ENCODE measurements at places on chromosomes 2 and 18.

- peak; percentile 32 for DNase-seq
These were observed 14.3 kb downstream of the COPS7B start for GRCh38 chr2:231800493-231801091.

DNA sequence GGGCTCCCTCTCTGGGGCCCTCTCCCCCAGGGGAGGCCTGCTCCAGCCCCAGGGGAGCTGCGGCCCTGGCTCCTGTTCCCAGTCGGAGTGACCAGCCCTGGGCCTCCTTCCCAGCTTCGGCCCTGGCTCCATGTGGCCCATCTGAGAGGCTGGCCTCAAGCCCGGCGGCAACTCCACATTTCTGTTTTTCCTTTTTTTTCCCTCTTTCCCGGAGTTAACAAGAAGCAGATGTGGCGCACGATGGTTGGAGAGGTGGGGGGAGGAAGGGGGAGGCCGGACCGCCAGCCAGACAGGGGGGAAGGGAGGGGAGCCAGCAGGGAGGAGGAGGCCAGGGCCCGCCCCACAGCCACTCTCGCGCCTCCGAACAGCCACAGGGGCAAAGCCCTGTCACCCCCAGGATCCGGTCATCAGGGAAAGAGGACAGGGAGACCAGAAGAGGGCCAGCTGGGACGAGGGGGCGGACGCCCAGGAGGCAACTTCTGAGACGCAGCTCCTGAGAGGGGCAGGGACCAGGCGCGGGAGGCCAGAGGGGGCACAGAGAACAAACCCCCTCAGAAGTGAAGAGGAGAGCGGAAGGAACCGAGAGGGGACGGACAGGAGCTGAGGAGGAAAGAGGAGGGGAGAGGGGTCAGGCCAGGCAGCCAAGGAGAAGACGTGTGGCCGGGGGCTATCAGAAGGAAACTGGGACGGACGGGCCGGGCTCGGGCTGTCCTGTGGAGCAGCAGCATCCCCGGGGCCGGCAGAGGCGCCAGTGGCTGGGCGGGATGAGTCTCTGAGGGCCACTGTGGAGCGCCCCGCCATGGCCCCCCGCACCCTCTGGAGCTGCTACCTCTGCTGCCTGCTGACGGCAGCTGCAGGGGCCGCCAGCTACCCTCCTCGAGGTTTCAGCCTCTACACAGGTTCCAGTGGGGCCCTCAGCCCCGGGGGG lies at the start of gene EMILIN1:
Gene EMILIN1, plus strand, starts transcription at position 349 of the 928 bp plus-strand sequence. Its CDS starts 451 bp downstream, at position 800.
- DNase-seq: no peak

DNA sequence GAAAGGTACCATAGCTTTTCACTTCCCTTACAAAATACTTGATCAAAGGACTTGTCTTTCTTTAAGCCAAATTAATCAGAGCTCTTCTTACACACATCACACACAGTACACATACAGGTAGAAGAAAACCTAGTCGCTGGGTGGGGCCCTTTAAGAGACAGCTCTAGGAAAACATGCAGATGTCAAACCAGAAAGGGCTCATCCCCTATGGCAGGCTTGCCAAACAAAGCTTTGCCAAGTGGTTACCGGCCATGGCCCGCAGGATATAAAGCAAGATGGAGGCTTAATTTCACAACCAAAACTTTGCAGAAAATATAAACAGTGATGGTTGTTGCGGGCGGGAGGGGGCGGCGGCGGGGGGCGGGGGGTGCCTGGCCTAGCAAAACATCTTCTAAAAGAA lies 2156.0 kb upstream of the PIK3C3 start:
- DNase-seq: no peak

DNA sequence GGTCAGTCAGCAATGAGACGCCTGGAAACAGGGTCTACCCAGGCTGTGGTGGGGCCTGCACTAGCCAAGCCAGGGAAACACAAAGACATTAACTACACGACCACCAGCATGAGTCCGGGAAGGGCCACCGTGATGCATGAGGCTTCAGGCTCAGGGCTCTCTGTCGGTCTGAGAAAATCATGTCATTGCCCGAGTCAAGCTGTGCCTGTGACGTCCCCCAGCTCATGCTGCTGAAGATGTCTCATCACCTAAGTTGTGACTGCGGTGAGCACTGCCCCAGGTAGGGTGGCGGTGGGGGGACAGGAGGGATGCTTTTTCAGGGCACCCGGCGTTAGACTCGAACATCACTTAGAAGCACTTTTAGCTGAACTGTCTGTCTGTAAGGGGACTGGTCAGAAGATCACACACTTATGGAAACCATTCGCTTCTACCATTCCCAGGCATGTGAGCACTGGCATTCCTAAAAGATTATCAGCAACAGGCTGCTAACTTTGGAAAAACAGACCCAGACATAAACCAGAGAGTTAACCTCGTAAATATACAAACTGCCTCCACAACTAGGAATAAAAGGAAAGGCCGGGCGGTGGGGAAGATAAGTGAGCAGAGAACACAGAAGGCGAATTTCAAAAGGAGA lies 234.5 kb downstream of the HDAC4 start:
- no peak for DNase-seq

DNA sequence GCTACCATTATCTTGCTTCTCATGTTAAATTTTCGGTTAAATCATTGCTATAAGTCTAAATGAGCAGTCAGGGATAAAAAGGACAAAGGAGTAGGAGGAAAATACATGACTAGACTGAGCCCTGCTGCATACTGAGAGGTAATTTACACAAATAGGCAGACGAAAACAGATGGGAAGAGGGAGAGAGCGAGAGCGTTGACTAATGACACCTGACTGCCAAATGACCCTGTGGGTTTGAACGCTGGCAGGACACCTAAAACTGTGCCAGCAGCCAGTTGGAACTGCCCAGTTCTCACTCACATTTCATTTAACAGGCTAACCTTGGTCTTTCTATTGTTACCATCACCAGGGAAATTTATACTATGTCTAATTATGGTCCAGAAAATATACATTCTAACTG lies 978.2 kb downstream of the CPS1 start:
- DNase-seq: no peak

DNA sequence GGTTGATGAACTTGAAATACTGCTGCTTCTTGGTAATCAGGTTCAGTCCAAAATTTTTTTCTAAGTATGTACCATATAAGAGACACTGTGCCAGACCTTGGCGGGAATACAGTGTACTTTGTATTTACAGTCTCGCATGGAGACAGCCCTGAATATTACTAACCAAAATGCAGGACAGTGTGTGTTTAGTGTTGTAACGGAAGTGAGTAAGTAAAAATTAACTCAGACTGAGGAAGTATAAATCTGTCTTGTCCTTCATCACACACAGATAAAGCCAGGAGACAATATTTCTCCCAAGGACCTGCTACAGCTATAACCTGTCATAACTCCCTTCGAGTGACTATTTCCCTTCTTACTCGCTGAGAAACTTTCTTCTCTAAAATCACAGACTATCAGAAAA lies 76.9 kb downstream of the ACTR3 start:
- no peak for DNase-seq

DNA sequence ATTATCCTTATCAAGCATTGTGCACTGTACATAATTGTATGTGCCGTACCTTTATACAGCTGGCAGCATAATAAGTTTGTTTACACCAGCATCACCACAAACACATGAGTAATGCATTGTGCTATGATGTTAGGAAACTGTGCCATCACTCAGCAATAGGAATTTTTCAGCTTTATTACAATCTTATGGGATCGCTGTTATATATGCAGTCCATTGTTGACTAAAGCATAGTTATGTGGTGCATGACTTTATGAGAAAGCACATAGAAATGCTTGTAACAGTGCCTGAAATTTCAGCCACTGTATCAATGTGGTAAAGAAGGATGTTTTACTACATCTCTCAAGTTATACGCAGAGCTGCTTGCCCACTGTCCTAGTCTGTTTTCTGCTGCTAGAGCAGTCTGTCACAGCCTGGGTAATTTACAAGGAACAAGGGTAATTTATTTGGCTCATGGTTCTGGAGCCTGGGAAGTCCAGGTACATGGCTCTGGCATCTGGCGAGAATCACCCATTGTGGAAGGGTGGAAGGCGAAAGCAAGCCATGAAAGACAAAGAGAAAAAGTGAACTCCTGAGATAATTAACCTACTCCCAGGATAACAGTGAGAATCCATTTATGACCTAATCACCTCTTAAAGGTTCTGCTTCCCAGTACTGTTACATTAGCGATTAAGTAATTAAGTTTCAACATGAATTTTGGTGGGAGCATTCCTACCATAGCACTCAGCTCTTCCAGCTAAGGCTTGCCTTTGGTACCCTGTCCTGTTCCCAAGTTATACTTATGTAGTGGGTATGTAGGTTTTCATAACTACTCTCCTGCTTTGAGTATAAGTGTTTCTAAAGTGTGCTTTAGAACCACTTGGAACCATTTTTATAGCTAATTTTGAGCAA lies 4.6 kb downstream of the MAP3K20 start:
- DNase-seq: no peak

- DNase-seq: no peak
These were observed 25.2 kb downstream of the EPB41L5 start for GRCh38 chr2:120037995-120038541.

- DNase-seq: no peak
These were observed 86.8 kb upstream of the HAAO start for GRCh38 chr2:42879121-42879705.

GRCh38 chr2:32732912-32733472 lies 105.1 kb downstream of the TTC27 start:
- DNase-seq: no peak

GRCh38 chr18:68707646-68708045 lies 7.3 kb downstream of the TMX3 start:
- no peak for DNase-seq

DNA sequence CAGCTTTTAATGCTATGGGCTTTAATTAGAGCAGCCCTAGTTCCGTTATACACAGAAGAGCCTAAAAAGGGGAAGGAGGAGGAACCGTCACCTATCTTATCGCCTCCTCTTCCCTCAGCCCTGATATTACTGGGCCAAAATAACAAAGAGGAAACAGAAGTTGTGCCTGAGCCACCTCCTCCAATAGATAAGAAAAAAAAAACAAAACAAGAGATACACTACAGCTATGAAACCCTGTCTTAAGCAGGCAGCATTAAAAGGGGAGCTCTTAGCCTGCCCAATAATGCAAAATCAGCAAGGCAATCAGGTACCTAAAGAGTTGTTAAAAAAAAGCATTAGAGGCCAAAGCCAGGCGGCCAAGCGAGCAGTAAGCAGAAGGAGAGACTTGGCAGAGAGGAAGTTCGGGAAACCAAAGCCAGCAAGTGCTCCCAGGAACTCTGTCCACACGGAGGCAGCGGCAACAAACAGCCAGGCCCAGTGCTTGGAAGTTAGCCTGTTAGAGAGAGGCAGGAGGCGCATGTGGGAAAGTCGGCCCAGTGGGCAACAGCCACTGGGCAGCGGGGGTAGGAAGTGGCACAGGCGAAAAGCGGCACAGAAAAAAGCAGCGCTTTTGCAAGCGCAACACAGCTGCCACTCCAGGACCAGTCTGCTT lies 41.8 kb upstream of the PDK1 start:
- DNase-seq: no peak

GRCh38 chr2:109348671-109349502 lies 219.9 kb downstream of the SH3RF3 start:
- DNase-seq: peak; percentile 55

DNA sequence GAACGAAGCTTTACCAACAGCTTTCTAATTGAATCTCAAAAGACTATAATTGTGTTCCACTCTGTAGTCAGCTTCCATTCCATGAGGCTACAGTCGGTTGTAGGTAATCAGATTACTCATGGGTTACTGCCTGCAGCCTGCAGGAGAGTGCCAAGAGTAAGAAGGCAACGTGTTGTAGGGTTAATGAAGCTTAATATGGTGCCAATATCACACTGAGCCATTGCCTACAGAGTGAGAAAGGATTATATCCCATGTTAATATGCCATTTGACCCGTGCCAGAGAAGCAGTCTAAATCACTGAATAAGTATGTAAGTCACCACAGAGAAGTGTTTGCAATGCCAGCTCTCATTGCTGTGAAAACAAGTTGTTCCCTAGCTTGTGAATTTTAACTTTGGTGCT lies 734.5 kb upstream of the ACVR2A start:
- DNase-seq: no peak

GRCh38 chr18:13543144-13543543 lies 183.2 kb downstream of the FAM210A start:
- DNase-seq: no peak

- DNase-seq: no peak
These were observed 111.9 kb upstream of the TANK start for GRCh38 chr2:161048317-161048716.

- no peak for DNase-seq
These were observed 715.8 kb downstream of the ERBB4 start for GRCh38 chr2:211822686-211823335.

- DNase-seq: no peak
These were observed 105.7 kb upstream of the KCTD1 start for GRCh38 chr18:26653943-26654615.

GRCh38 chr2:174362949-174363348 lies 28.2 kb downstream of the SP9 start:
- DNase-seq: no peak

- DNase-seq: no peak
These were observed 299.4 kb downstream of the LPIN1 start for GRCh38 chr2:12045864-12046291.

DNA sequence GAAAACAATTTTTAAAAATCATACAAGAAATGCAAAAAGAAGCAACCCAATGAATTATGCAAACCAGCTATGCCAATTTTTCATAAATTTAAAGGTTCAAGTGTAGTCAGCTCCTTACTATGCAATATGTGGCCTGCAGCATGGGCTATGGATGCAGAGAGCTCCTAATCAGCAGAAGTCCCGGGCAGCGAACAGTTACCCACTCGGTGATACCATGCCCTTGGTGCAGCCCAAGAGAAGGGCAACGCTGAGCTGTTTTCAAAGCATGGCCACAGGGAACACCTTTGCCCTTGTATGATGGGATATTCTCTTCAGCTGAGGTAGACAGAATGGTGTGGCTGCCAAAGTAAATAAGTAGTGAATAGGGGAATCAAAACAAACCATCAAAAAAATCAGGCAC lies 17.3 kb upstream of the ARL5A start:
- no peak for DNase-seq

GRCh38 chr18:4573735-4574134 lies 118.6 kb upstream of the DLGAP1 start:
- DNase-seq: no peak

GRCh38 chr2:187003038-187003554 lies 154.1 kb upstream of the ZSWIM2 start:
- DNase-seq: no peak

GRCh38 chr2:225889452-225889851 lies 489.9 kb downstream of the NYAP2 start:
- peak; percentile 24 for DNase-seq

- no peak for DNase-seq
These were observed 722.0 kb downstream of the EPHA4 start for GRCh38 chr2:220850116-220850515.

Measured in CD4-positive, alpha-beta T cell treated with Interleukin-12 subunit alpha and Interleukin-12 subunit beta, for 1 hour (primary cell).